ENCODE measurements at places on chromosomes 2 and 18. TPM values are rescaled to one million over a fixed set of nuclear protein-coding genes. Genes with fewer than 3 reads are reported as not detected.
A peak's percentile ranks its signal among the peaks of the same experiment; 100 is the strongest.

DNA sequence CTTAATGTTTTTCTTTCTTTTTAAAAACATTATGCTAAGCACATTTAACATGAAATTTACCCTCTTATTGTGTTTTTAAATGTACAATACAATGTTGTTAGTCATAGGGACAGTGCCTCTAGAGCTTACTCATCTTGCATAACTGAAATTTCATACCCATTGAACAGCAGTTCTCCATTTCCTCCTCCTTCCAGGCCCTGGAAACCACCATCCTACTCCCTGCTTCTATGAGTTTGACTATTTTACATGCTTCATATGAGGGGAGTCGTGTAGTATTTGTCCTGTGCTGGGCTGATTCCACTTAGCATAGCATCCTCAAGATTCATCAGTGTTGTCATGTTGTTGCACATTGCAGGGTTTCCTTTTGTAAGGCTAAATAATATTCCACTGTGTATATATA, 92.6 kb downstream of the SPATS2L start:
- no peak for DNase-seq

DNA sequence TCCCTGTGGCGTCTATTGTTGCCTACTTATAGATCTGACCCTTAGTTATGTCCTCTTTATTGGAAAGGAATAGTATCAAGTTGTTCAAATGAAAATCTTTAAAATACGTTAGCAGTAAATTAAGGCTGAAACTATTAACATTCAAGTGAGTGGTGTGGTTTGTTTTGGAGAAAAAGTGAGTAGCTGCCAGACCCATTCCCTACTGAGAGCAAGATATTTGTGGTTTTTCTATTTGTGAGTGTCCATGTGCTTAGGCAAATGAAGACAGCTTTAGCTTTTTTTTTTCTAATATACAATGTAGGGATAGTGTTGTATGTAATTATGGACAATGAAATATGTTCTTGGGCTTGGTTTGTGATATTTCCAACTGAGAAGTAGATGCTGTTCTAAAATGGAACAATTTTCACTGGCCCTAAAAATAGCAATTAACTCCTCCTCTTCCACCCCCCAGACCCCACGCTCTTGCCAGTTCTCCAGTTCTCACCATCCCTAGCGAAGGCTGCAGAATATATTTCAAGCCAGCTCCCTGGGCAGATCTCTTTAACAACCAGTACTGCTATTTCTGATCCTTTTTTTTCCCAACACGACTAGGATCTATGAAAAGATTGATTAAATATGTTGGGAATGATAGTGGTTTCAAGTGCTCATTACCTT, 83.1 kb downstream of the CCDC85A start:
- DNase-seq, result no peak

DNA sequence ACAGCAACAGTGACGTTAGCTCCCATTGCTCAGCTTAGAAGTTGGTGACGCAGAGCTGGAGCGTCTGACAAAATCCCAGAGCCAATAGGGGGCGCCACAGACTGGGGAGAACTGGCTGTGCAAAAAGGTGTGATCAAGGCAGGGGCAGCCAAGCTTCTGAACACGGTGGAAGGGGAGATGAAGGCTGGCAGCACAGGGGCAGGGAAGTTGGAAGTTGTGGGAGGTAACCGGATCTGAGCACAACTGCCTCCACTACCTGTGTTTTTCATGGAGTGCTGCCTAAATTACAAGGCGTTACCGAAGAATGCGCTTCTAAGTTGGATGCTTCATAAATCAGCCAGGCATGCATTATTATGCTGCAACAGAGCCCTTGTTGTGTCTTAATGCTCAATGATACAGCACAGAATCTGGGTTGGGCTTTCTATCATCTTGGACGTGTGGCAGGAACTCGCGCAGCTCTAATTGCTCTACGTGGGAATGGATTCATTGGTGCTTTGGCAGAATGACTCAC, 370.0 kb downstream of the SLC4A3 start:
- peak; percentile 15 for DNase-seq

GRCh38 chr18:136433-136832, 21.9 kb upstream of the USP14 start:
- peak; percentile 52 for DNase-seq

GRCh38 chr2:45919160-45919650, 267.7 kb downstream of the PRKCE start:
- DNase-seq, result no peak

DNA sequence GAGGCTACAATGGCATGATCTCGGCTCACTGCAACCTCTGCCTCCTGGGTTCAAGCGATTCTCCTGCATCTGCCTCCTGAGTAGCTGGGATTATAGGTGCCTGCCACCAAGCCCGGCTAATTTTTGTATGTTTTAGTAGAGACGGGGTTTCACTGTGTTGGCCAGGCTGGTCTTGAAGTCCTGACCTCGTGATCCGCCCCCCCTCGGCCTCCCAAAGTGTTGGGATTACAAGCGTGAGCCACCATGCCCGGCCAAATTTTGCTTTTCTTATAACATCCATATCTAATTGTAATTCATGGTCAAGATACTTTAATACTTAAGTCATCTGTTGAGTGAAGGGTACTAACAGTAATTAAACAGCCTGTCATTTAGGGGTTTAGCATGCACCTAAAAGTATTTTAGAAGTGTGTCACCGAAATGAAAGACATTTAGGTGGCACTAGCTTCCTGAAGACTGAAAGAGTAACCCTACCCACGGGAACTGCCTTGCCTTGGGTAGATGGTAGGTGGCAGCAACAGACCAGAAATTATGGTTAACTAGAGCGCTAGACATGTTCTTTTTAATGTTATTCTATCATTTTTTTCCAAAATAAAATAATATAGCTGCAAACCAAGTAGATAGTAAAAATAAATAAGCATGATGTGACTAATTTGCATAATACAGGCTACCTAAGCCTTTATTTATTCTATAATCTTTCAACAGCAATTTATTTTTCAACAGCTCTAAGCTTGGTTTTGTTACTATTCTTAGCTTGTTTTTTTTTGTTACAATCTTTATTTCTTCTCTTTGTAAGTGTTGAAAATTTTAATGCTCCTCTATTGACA, 8.6 kb upstream of the ACYP2 start:
- DNase-seq, result peak; percentile 65

The CCDC141 gene
- total RNA-seq, result 14.6 TPM

The UGT1A5 gene
- total RNA-seq, result not detected

The LRRFIP1 gene
- 187 TPM for total RNA-seq

All from activated CD4-positive, alpha-beta T cell treated with anti-CD3 and anti-CD28 coated beads, Interleukin-2, amount 10 ng/mL, durations not matched to agents 7 days and 5 days (primary cell).